ENCODE measurements at places on chromosomes 4 and X. TPM values are rescaled to one million over a fixed set of nuclear protein-coding genes. Genes with fewer than 3 reads are reported as not detected.

The GPR82 gene
- total RNA-seq, result not detected

The DOK7 gene
- total RNA-seq, result 24.1 TPM

The INTS6L gene
- 42.4 TPM for total RNA-seq

DNA sequence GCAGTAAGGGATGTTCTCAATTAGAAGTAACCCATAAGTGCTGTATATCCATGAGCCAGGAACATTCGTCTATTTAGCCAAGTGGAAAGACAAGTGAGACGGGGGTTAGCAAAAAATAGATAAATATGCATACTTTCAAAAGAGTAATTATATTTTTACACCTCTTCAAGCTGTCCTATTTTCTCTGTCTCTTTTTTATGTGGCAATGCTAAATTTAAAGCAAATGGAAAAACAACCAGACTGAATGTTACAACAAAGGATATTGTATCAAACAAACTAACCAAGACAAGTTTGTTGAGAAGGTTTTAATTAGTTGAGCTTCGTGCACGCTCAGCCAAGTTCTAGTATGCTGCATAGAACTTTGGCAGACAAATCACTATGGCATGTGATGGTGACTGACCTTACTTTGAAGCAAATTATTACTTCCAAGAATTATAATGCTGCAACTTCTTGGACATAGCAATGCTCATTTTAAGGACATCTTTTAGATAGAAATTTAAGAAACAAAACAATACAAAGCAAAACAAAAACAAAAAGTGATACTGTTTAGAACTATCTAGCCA, 61.4 kb upstream of the TMEM150C start:
- DNase-seq, result no peak

DNA sequence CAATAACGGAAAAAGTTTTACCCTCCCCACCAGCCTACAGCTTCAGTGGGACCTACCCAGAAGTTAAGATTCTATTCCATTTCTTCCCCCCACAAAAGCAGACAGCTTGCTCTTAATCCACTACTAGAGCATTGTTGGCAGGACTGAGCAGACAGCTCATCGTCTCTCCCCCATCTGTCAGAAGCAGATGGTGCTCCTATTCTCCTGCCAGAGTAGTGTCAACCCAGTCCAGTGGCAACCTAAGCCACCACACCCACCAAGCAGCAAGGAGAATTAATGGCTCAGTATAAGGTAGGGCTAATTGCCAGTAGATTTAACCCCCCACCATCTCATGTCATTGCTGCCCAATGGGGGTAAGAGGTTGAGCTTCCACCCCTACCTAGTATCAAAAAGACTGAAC, 62.0 kb downstream of the AWAT2 start:
- no peak for DNase-seq

GRCh38 chr4:173328236-173328901, 5.8 kb downstream of the HMGB2 start:
- no peak for DNase-seq

GRCh38 chr4:127364911-127365310, 267.8 kb upstream of the INTU start:
- DNase-seq, result no peak

DNA sequence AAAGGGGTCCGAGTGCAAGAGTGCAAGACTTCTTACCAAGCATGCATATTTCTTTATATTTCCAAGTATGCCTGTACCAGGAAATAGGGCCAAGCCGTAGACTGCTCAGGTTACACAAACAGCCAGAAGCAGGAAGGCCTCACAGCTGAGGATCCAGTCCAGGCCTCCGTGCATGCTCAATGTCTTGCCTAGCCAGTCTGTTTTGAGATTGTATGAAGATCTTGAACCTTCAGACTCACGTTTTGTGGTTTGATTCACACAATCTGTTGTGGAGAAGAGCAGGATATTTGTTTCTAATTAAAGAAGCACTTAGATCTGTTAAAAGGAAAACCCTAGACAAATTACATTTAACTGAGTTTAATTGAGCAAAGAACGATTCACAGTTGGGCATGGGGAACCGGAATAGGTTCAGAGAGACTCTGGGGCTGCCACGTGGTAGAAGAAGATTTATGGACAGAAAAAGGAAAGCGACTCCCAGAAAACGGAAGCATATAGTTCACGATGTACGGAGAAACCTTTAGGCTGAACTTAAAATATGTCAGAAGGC, 1.2 kb downstream of the MGST2 start:
- no peak for DNase-seq
